ENCODE measurements at places on chromosomes 12 and 14.
A peak's percentile ranks its signal among the peaks of the same experiment; 100 is the strongest.

GRCh38 chr14:94548999-94549985, 11.9 kb upstream of the SERPINA4 start:
- peak; percentile 30 for DNase-seq

GRCh38 chr14:65412856-65413738, 567 bp downstream of the FUT8 start:
- DNase-seq = no peak

GRCh38 chr14:92982956-92983355, 60.0 kb downstream of the CHGA start:
- DNase-seq = peak; percentile 58

GRCh38 chr14:102196039-102196901, 56.6 kb downstream of the WDR20 start:
- peak; percentile 93 for DNase-seq

DNA sequence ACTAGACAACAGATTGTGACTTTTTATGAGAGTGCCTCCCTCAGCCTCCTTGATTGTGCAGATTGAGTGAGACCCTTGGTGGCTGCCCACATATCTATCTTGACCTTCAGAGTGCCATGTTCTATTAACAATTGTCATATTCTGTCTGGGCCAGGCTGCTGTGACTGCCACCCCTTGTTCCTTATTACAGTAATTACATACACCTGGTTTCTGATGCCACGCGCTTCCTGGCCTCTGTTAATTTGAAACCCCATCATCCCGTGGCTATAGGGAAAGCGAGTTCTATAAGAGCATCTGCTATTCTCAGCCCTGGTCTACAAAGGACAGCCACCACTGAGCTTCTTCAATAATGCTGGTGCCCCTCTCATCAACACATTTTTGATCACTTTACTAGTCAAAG, 228.7 kb downstream of the PCNX1 start:
- no peak for DNase-seq

GRCh38 chr14:41608681-41609390, 2.2 kb downstream of the LRFN5 start:
- no peak for DNase-seq

GRCh38 chr12:96035283-96036236, at the start of gene LTA4H:
Gene LTA4H, minus strand, starts transcription at chr12:96035587. Its CDS starts 68 bp downstream, at chr12:96035519.
- DNase-seq = peak; percentile 95

DNA sequence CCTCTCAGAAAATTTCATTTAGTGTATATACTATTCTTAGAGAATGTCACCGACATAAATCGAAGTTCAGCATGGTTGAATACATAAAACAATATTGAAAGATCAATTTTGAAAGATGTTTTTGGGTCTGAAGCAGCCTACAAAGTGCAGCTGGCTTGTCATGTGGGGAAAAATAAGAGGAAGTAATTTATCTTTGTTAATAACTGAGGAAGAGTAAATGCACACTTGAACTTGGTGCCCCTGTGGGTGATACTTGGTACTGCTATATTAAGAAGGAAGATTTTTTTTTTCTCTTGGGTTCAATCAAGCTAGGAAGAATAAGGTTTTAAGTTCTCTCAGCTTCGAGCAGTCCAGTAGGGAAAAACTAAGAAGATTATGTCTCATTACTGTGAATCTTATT, 661.3 kb downstream of the RPL10L start:
- DNase-seq = no peak
